ENCODE measurements at places on chromosomes 7 and 10. TPM values are rescaled to one million over a fixed set of nuclear protein-coding genes. Genes with fewer than 3 reads are reported as not detected.
A peak's percentile ranks its signal among the peaks of the same experiment; 100 is the strongest.

The TUBAL3 gene
- not detected for total RNA-seq

The RNF148 gene
- not detected for total RNA-seq

- no peak for DNase-seq
Observed at GRCh38 chr7:54827734-54828133, 68.7 kb upstream of the SEC61G start.

DNA sequence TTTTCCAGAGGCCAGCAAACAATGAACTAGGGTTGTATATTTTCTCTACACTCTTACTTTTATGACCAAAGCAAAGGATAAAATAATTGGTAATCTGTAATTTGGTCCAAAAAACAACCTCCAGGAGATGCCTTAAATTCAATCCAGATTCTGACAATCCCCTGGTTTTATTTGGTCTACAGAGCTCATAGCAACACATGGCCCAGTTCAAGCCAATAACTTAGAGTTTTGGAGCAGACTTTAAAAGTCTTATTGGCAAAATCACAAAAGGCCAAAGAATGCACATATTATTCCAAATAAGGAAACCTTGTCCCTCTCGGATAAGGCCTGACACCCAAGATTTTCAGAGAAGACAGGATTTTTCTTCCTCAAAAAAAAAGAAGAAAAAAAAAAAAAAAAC, 51.9 kb downstream of the SORBS1 start:
- no peak for DNase-seq

DNA sequence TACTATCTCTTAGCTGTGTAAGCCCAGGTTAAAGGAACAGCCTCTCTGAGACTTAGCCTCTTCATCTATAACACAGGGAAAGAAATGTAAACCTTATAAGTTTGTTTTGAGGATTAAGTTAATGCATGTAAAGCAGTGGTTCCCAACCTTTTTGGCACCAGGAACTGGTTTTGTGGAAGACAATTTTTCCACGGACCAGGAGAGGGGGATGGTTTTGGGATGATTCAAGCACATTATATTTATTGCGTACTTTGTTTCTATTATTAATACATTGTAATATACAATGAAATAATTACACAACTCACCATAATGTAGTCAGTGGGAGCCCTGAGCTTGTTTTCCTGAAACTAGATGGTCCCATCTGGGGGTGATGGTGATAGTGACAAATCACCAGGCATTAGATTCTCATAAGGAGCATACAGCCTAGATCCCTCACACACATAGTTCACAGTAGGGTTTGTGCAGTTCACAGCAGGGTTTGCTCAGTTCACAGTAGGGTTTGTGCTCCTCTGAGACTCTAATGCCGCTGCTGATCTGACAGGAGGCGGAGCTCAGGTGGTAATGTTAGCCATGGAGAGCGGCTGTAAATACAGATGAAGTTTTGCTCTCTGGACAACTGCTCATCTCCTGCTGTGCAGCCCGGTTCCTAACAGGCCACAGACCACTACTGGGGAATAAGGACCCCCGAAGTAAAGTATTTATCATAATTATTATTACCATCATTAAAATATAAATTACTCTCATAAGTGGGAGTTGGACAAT, 41.3 kb upstream of the ANK3 start:
- no peak for DNase-seq

- peak; percentile 88 for DNase-seq
Observed at GRCh38 chr10:22427890-22428571, 82.7 kb downstream of the SPAG6 start.

DNA sequence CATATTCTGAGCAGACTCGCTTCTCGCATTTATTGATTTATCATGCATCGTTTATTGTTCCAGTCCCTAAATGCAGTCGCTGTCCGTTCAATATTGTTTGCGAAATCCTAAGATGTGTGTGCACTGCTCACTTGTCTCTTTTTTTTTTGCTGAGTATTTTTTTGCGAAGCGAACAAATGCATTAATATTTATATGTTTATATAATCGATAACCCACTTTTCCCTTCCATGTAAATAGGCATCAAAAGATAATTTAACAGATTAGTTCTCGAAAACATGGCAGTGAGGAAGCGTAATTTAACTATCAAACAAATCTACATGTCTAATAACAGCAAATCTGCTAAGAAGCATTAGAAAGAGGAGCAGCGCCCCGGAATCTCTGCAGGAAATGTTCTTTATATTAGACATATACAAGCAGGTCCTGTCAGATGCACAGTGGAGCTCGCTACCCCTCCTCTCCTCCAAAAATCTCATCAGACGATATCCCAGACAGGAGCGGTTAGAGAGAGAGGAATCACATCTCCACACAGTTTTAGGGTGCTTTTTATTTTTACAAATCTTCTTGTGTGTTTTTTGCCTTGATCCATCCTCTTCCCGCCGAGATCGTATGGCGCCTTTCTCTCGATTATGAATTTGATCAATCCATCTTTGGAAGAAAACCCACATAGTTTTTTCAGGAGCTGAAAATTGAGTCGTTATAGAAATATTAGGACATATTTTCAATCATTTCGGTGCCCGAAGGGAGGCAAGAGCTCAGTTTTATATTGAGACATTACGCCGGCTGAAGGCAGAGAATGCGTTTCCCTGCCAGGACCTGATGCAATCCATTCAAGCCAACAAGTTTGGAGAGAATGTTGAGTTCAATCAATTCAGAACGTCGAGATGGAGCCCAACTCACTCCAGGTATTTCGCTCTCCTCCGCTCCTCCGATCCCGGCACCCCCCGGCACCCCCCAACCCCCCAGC, at the start of gene ARID5B:
Gene ARID5B (plus strand): TSS at position 871 of the 964 bp plus-strand sequence. CDS start 11 bp downstream, at position 882.
- DNase-seq, result peak; percentile 75

- no peak for DNase-seq
Observed at GRCh38 chr7:8226501-8226900, 35.5 kb downstream of the ICA1 start.

DNA sequence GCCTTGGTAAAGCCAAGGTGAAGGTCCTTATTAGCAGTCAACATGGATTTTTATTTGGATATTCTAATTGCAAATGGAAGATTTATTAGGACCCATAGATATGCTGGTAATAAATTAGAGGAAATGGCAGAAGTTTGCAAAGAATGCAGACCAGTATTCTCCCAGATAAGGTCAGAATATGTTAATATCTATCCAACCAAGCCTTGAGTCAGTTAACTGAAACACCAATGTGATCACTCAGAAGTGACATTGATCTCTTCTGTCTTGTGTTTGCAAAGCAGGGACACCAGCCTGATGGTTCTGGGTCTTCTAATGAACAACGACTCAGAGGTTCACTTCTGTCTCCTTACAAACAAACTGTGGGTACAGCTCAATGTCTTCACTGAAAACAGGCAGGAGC, 21.5 kb downstream of the UROS start:
- no peak for DNase-seq

DNA sequence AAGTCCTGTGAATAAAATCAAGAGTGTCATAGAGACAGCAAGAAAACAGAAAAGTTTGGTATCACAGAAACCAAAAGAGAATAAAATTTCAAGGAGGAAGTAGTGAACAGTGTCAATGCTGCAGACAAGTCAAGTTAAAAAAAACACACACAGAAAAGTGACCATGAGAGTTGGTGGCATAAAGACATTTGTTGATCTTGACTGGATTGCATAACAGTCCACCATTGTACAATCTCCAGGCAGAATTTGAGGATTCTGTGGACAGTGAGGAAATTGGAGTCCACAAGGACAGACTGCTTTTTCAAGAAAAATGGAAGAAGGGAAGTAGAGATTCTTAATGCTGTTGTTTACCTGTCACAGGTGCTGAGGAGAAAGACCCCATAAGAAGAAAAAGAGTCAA, 412.5 kb downstream of the PLXDC2 start:
- no peak for DNase-seq

DNA sequence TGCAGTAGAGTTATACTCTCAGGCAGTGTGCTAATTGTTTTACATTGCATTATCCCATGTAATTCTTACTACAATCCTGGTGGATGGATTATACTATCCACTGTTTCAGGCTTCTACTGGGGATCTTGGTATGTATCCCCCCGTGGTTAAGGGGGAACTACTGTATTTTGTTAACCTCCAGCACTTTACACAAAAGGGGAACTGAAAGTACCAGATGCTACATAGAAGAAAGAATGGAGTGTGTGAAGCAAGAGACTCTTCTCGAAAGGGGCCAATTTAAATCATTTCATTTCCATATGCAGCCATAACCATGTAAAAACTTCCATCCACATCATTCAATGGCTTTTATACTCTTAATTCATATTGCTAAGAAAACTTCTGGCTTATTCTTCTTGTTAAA, 69.4 kb downstream of the C1GALT1 start:
- DNase-seq, result no peak

DNA sequence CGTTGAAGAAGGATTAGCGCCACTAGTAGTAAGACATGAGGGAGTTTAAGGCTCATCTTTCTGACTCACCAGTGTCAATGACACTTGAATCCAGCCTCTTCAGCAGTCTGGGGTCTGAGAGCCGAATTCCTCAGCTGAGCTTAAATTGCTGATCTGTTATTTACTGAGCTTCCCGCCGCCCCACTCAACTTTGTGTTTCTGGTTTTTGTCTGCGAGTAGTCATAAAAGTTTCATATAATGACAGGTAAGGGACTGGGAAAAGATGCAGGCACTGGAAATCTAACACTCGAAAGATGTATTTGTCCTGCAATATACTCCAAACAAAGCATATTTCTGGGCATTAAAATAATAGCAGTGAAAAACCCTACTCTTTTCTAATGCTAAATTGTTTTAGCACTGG, 51.2 kb upstream of the RELN start:
- DNase-seq, result no peak
